ENCODE measurements at places on chromosomes 2 and 18. TPM values are rescaled to one million over a fixed set of nuclear protein-coding genes. Genes with fewer than 3 reads are reported as not detected.

- no peak for DNase-seq
Measured at GRCh38 chr18:22172120-22172582, 2.8 kb downstream of the GATA6 start.

GRCh38 chr2:13667415-13667757, 950.6 kb downstream of the TRIB2 start:
- DNase-seq = no peak

- DNase-seq = no peak
Measured at GRCh38 chr2:117980783-117981676, 32.8 kb downstream of the CCDC93 start.

DNA sequence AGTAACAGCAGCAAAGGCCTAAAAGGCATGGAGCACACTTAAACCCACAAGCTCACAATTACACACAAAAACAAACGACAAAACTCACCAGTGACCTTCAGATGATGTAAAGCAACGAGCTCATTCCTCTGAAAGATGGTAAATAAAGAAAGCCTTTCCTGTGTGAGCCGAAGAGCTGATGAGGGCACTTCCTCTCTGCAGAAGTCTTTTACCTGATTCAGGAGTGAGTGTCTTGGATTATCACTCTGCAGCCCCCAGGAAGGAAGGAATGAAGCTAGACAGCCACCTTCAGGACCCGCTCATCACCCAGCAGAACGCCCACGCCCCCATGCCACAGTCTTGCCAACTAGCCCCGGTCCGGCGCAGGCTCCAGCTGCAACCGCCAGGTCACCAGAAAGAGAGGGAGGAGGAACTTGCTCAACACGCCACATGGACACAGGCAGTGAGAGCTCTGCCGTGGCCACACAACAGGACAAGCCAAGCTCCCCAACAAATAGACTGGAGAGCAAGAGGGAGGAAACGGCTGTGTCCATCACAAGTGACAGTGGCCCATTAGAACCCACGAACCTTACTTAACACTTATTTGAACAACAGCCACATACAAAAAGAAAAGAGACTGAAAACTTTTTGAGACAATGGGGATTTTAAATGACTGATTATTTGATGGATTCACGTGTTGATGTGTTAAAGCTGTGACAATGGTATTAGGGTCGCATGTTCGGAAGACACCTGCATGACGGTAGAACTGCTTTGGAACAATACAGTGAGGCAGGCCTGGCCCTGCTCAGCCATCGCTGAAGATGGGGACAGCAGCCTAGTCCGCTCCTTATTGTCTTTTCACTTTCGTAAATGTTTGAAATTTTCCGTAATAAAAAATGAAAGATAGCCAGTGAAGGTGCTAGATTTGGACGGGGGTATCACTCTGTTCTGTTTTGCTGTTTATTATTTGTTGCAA, 127.3 kb downstream of the HDAC4 start:
- DNase-seq = peak; percentile 86

DNA sequence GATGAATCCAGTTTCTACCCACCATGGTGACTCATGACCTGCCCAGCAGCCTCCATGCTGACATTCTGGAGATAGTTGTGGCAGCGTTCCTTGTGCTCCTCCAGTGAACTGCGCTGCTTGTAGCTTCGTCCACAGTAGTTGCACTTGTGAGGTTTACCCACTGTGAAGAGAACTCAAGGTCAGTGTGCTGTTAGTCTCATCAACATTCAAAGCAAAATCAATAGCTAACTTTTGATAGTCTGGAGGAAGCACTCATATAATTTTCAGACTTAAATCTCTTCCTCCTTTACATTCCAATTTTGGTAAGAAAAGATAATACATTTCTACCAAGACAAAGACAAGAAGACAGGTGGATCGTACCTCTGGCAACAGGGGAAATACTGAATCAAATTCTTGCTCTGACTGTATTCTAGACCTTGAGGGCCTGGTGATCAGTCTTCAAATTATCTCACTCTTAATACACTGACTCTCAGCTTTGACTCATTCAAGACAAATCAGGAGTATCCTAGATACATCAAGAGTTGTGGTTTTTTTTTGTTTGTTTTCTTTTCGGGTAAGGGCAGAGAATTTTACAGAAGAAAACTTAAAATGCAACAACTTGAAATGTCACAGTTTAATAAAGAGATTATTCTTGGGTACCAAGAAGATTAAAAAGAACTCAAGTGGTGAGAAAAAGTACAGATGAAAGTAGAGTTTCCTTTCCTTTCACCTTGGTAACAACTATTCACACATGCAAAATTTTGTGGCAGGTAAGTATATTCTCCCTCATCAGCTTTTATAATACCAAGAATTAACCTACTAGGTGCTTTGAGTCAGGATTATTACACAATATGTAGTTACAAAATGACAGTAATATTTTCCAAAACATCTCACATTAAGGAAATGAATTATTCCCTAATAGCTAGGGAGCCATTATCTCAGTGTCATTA, 129.2 kb downstream of the IKZF2 start:
- no peak for DNase-seq

GRCh38 chr2:33167622-33168245, 221.0 kb downstream of the LTBP1 start:
- no peak for DNase-seq

DNA sequence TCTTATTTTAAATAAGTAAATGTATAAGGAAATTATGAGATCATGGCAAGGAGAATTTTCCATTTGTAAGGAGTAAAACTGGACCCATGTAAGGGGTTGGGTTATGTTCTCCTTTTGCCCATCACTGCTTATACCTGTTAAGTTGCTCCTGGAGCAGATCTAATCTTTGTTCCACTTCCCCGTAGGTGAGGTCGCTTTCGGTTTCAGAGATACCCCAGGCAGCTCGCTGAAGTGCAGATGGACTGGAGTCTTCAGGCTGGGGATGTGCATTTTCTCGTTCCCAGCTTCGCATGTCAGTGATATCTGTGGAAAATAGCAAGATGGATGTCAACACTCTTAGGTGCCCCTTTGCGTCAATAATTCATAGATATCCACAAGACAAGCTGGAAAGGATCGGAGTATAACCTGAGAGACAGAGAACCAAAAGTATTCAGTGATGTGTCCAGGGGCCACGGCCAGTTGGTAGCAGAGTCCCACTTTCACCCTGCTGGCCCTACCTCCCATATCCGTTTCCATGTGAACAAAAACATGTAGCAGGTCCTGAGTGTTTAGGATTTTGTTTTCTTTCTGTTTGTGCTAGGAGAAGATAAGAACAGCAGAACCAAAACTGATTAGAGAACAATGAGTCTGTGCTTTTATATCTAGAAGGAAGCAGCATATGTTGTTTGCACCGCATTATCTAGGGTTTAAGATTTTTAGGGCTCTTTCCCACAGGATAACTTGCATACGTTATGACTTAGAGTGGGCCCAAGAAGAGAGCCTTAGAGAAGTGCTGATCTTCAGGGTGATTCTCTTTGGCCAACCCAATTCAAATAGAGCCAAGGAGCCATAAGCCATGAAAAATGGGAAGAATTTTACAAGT, 36.0 kb downstream of the GCA start:
- DNase-seq = no peak

MAB21L4 gene
- total RNA-seq = not detected

GRCh38 chr2:120497261-120497977, 151.5 kb downstream of the INHBB start:
- peak; percentile 61 for DNase-seq

LPIN2 gene
- 23.8 TPM for total RNA-seq

GRCh38 chr2:1755436-1756191, 11.3 kb upstream of the PXDN start:
- DNase-seq = peak; percentile 68

DNA sequence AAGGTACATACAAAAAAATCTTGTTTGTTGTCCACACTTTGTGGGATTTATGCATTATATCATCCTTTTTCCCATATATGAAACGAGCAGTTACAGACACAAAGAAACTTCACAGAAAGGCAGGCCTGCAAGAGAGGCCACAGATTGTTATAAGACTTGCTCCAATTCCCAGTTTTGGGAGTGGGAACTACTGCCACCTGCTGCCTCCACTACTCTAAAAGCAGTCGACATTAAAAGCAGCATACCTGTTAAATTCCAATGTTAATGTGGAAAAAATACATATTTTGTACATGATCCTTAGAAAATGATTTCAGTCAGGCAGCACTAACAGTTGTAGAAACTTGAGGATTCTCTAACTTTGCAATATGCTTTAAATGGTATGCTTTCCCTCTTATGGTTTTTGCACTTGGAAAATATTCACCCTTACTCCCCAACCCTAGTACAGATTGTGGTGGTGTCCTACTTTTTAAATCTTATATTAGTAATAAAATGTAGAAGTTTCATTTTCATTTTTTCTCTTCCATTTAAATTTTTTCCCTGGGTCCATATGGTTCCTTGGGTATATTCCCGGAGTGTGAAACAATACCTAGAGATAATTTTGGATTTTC, 37.9 kb downstream of the SLC38A11 start:
- DNase-seq = no peak

CYRIA gene
- 23.5 TPM for total RNA-seq

SLC40A1 gene
- total RNA-seq = 43.8 TPM

SERPINB4 gene
- total RNA-seq = not detected

DNA sequence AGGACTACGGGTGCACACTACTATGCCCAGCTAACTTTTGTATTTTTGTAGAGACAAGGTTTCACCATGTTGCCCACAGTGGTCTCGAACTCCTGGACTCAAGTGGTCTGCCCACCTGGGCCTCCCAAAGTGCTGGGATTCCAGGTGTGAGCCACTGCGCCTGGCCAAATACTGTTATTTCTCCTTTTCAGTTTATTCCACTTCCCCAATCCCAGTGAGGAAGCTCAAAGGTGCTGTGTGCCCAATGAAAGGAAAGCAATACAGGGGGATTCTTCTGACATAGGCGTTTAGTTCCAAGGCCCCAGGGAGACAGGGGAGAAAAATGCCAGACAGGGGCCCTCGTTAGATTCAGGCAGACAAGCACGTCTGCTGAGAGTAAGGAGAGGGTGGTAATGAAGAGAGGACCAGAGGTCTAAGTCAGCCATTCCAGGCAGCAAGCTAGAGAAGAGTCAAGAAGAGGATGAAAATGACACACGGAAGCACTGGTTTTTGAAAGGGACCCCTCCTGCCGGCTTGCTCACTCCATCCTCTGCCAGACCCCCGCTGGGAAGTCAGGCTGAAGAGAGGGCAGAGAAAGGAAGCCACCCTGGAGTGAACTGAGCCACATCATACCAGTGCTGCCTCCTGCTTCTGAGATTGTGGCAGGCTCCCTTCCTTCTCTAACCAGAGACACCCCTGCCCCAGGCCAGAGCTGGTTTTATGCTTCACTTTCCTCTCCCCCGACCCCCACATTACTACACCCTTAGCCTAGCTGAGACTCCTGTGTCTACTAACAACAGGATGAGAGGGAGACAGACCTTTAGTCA, 6.7 kb downstream of the INO80C start:
- no peak for DNase-seq

- DNase-seq = no peak
Measured at GRCh38 chr2:199764273-199764800, 86.7 kb downstream of the FTCDNL1 start.

GRCh38 chr2:37987098-37987775, 62.1 kb downstream of the RMDN2 start:
- no peak for DNase-seq

ZNF516 gene
- total RNA-seq = 24.3 TPM
